ENCODE measurements at places on chromosomes 12 and 14. TPM values are rescaled to one million over a fixed set of nuclear protein-coding genes. Genes with fewer than 3 reads are reported as not detected.

Gene GPRC5D
- total RNA-seq, result not detected

Gene FOXG1
- total RNA-seq, result not detected

Gene HSPA2
- 11.2 TPM for total RNA-seq

Gene AGAP2
- 33.4 TPM for total RNA-seq

Gene TMEM132C
- not detected for total RNA-seq

Gene AMDHD1
- 0.21 TPM for total RNA-seq

DNA sequence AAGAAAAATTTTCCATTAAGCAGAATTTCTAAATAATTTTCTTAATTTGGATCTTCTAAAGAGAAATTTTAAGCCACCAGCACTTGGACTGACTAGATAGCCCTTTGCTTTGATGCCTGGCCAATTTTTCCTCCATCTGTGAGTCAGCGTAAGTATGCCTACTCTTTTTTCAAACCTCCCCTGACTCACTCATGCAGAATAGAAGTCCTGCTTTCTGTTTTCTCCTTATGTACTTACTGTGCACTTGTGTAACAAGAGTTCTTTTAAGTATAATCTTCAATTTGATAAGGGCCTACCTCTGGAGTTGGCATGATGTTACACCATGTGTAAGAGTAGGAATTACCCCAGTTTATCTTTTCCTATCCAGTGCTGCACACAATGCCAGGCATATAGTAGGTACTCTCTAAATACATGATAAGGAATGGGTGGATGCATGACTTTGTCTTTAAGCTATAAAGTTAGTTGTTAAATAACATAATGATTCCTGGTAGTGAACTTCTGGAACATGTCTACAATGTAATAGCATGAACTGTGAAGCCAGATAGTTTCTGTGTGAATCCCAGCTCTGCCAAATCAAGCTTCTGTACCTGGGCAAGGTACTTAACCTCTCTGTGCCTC lies 329.6 kb downstream of the TMTC2 start:
- no peak overlapping the region for H3K27ac ChIP-seq
- no peak for DNase-seq
- H3K4me1 ChIP-seq, result peaks cover 8% of the 10 kb centered on the region
- H3K36me3 ChIP-seq, result no peaks in the 10 kb centered on the region
- no peak overlapping the region for H3K4me3 ChIP-seq

DNA sequence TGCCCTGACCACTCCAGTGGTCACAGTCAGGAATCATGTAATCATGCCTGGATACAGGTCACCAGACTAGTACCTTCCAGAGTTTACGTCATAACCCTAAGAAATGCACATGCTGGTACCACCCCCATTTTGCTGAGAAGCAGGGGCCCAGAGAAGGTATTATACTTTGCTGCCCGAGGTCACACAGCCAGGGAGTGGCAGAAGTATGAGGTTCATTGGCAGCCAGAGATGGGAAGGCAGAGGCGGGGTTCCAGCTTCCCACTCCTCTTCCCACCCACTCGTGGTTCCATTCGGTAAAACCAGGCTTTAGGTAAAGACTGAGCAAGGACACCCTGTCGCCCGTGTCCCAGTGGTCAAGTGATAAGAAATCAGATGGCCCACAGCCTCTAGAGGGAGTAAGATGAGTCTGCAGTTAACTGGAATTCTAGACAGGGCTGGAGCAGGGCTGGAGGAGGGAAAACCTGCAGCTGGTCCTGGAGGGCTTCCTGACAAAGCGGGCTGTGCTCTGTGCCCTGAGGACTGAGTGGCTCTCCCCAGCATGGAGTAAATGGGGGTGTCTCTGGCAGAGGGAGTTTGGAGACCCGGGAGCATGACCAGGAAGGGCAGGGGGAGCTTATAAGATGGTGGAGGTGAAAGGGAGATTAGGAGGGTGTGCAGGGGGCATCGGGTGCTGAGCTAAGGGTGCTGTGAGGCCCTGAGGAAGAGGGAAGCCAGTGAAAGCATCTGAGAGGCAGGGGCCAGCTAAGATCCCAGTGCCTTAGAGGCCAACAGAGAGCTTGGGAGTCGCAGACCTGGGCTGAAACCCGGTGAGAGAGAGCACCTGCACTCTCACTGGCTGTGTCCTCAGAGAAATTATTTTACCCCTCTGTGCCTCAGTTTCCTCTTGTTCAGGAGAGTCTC lies 5.7 kb downstream of the FAM222A start:
- H3K36me3 ChIP-seq, result no peaks in the 10 kb centered on the region
- no peak overlapping the region for H3K4me3 ChIP-seq
- peaks cover 42% of the 10 kb centered on the region for H3K27me3 ChIP-seq
- H3K4me1 ChIP-seq, result no peaks in the 10 kb centered on the region
- DNase-seq, result no peak

DNA sequence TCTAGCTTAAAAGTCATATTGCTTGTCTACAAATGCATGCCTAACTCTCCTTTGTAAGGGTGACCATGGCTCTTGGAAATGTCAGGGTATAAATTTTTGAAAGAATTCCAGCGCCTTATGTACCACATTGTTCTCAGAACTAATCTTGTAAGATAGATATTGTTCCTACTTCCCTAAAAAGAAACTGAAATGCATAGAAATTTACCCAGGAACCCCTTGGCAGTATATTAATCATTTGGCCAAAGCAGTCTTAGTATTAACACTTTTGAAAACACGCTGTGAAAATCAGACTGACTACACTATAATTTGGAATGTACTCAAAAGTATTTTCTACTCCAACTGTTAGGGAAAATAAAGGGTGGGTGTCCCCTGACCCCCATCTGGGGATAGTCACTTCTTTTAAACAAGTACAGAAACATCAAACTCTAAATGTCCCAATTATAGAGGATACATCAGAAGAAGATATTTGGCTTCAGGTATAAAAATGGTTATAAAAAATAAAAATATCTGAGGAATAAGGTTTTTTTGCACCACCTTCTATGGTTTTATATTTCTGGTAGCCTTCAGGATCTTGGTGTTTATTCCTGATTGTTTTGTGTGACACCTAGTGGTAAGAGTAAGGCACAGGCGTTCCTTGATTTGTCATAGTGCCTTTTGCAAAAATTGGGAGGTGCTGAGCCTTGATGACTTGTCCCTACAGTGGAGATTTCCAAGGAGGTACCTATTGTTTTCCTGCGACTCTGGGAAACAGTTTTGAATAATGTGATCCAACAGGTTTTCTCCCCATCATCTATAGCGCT lies 2.2 kb upstream of the NFKBIA start:
- H3K4me1 ChIP-seq, result peaks cover 35% of the 10 kb centered on the region
- no peak overlapping the region for H3K27ac ChIP-seq
- H3K36me3 ChIP-seq, result peaks cover 20% of the 10 kb centered on the region
- DNase-seq, result no peak

DNA sequence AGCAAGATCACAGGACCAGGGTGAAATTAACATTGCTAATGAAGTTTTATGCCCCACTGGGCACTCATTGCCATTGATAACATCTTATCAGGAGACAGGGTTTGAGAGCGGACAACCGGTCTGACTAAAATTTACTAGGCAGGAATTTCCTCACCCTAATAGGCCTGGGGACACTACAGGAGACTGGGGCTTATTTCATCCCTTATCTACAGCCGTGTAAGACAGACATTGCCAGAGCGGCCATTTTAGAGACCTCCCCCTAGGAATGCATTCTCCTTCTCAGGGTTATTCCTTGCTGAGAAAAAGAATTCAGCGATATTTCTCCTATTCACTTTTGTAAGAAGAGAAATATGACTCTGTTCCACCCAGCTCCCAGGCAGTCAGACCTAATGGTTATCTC lies 8.3 kb downstream of the OR4K17 start:
- DNase-seq, result no peak
- H3K4me1 ChIP-seq, result no peaks in the 10 kb centered on the region
- no peak overlapping the region for H3K4me3 ChIP-seq
- H3K27ac ChIP-seq, result no peak overlapping the region

- peak overlapping the region; percentile 73 for H3K4me3 ChIP-seq
- peaks cover 51% of the 10 kb centered on the region for H3K27me3 ChIP-seq
- no peak for DNase-seq
Measured at GRCh38 chr14:35534208-35534872, 376 bp downstream of the INSM2 start.

- DNase-seq, result no peak
- H3K36me3 ChIP-seq, result peaks cover 43% of the 10 kb centered on the region
- H3K27me3 ChIP-seq, result no peaks in the 10 kb centered on the region
- peak overlapping the region; percentile 69 for H3K4me3 ChIP-seq
- peak overlapping the region; percentile 89 for H3K27ac ChIP-seq
- peaks cover 59% of the 10 kb centered on the region for H3K4me1 ChIP-seq
Measured at GRCh38 chr14:89351516-89352404, 65.3 kb downstream of the FOXN3 start.

DNA sequence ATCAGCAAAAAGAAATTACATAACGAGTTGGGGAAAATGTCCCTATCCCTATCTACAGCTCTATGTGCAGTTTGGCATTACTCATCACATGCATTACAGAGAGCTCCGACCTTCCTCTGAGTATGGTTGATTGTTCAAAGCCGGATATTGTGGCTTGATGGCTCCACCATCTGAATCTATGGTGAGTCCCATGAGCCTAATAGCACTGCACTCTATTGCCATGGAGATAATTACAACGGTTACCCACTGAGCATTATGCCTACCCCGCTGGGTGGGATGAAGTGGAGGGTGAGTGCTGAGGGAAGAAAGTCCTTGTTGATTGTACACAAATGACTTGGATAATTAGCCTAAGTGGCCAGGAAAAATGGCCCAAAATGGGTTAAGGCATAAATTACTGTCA lies 800.5 kb downstream of the NRXN3 start:
- no peak overlapping the region for H3K27ac ChIP-seq
- H3K4me3 ChIP-seq, result no peak overlapping the region
- DNase-seq, result no peak
- no peaks in the 10 kb centered on the region for H3K36me3 ChIP-seq

- no peaks in the 10 kb centered on the region for H3K27me3 ChIP-seq
- no peak for DNase-seq
- H3K27ac ChIP-seq, result no peak overlapping the region
- H3K4me1 ChIP-seq, result no peaks in the 10 kb centered on the region
Measured at GRCh38 chr12:34390171-34390841, 368.0 kb downstream of the ALG10 start.

GRCh38 chr14:51006781-51007211 lies 62.5 kb upstream of the PYGL start:
- peaks cover 5% of the 10 kb centered on the region for H3K27me3 ChIP-seq
- H3K4me1 ChIP-seq, result no peaks in the 10 kb centered on the region
- no peak for DNase-seq
- H3K4me3 ChIP-seq, result no peak overlapping the region

GRCh38 chr12:132285991-132286681 lies 43.3 kb downstream of the GALNT9 start:
- no peak overlapping the region for H3K4me3 ChIP-seq
- no peaks in the 10 kb centered on the region for H3K4me1 ChIP-seq
- no peak overlapping the region for H3K27ac ChIP-seq
- no peaks in the 10 kb centered on the region for H3K36me3 ChIP-seq

DNA sequence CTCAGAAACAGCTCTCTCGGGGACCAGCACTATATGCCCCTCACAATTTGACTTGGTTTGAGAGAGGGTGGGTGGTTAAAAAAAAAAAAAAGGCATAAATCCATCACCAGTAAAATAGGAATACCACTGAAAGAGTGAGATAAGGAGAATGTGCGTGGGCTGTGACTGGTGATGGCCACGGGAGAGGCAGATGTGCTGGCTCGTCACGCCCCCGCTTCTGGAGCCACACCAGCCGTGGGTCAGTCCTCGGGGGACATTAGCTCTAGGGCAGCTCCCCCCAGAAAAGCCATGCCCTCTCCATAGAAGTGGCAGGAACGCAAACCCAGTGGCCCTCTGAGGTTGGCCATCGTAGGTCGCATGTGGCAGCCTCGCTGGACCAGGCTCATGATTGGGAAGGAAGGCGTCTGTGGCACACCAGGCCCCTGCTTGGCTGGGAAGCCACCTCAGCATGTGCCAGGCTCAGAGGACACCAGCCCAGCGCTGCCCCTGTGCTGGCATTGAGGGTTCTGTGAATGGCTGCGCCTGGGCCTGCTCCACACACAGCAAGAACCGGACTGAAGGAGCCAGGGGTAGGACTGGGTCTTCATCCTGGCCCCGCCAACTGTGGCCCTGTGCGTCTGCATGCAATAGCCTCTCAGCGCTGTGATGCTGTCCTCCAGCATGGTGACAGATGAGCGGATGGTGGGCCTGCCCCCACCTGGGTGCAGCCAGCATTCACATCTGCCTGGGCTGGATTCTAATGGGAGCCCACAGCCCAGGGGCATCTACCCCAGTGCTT lies 110.5 kb downstream of the PIWIL1 start:
- no peak overlapping the region for H3K27ac ChIP-seq
- H3K36me3 ChIP-seq, result no peaks in the 10 kb centered on the region
- no peak for DNase-seq
- no peak overlapping the region for H3K4me3 ChIP-seq
- H3K27me3 ChIP-seq, result no peaks in the 10 kb centered on the region

GRCh38 chr12:6950401-6950801 lies 755 bp upstream of the PTPN6 start:
- peak overlapping the region; percentile 92 for H3K27ac ChIP-seq
- peak overlapping the region; percentile 98 for H3K4me3 ChIP-seq
- peaks cover 80% of the 10 kb centered on the region for H3K4me1 ChIP-seq
- H3K36me3 ChIP-seq, result peaks cover 37% of the 10 kb centered on the region

- no peaks in the 10 kb centered on the region for H3K4me1 ChIP-seq
- H3K27me3 ChIP-seq, result peaks cover 2% of the 10 kb centered on the region
- DNase-seq, result no peak
- H3K27ac ChIP-seq, result no peak overlapping the region
Measured at GRCh38 chr12:31629756-31630732, 29.4 kb upstream of the ETFBKMT start.

- no peaks in the 10 kb centered on the region for H3K4me1 ChIP-seq
- no peak overlapping the region for H3K27ac ChIP-seq
- no peak for DNase-seq
- H3K36me3 ChIP-seq, result no peaks in the 10 kb centered on the region
- H3K27me3 ChIP-seq, result peaks cover 2% of the 10 kb centered on the region
- no peak overlapping the region for H3K4me3 ChIP-seq
Measured at GRCh38 chr12:8813572-8814357, 8.7 kb upstream of the A2ML1 start.

DNA sequence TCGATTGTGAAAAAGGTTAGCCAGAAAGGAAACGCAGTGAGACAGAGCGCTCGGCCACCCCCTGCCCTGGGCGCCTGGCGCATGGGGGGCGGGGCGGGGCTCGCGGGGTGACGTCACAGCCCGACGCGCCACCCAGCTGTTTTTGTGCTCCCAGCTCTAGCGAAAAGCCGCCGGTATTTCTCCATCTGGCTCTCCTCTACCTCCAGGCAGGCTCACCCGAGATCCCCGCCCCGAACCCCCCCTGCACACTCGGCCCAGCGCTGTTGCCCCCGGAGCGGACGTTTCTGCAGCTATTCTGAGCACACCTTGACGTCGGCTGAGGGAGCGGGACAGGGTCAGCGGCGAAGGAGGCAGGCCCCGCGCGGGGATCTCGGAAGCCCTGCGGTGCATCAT lies at the start of gene GABARAPL1:
Gene GABARAPL1 (plus strand): TSS at position 139 of the 393 bp plus-strand sequence. CDS start 253 bp downstream, at position 392.
- H3K36me3 ChIP-seq, result no peaks in the 10 kb centered on the region
- peak; percentile 67 for DNase-seq
- H3K4me3 ChIP-seq, result peak within 1 kb of the TSS; percentile 84
- peaks cover 32% of the 10 kb centered on the region for H3K4me1 ChIP-seq
- H3K27me3 ChIP-seq, result peaks cover 20% of the 10 kb centered on the region
